ENCODE measurements at places on chromosomes 7 and 10.
A peak's percentile ranks its signal among the peaks of the same experiment; 100 is the strongest.

DNA sequence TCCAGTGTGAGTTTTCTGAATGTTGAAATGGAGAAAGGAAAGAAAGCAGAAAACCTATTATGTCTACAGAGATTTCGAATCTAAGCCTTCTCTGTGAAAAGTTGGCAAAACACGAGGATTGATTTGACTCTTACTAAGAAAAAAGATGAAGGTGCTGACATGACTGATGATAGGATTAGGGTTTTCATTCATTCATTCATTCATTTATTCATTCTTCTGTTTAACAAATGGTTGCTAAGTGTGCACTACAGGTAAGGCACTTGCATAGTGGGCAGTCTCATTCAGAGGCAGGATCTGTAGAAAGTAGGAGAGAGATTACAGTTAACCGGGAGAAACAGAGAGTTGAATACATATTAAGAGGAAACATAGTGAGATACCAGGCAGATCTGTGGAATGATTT lies 137.1 kb downstream of the ZNF365 start:
- no peak for DNase-seq

GRCh38 chr7:116159711-116160110 lies 50.6 kb upstream of the TES start:
- DNase-seq, result no peak

DNA sequence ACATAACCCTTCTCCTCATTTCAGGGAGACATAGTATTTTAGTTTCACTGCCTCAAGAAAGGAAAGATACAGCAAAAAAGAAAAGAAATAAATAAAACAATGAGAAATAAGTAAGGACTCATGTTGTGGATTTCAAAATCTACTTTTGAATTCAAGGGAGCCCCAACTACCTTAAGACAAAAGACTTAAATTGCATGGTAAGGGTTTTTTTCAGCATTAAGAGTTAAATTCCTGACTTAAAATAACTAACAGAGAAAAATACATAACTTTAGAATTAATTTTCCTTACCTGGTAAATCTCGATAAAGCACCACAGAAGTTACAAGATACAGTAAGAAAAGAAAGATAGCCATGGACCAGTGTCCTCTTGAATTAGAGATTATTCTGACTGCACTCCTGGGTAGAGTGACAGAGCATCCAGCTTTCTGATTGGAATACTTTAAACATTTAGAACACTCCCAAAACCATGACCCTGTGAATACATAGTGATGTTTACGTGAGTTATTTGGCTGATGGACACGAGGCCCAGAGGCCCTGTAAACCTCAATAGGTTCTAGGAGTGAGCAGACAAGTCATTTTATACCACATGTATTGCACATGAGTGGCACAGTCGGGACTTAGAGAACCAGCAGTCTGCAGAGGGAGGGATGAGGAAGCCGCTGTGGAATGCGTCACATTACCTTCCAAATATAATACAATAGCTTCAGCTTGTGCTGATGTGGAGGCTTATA lies 292.5 kb upstream of the SEMA3C start:
- no peak for DNase-seq

DNA sequence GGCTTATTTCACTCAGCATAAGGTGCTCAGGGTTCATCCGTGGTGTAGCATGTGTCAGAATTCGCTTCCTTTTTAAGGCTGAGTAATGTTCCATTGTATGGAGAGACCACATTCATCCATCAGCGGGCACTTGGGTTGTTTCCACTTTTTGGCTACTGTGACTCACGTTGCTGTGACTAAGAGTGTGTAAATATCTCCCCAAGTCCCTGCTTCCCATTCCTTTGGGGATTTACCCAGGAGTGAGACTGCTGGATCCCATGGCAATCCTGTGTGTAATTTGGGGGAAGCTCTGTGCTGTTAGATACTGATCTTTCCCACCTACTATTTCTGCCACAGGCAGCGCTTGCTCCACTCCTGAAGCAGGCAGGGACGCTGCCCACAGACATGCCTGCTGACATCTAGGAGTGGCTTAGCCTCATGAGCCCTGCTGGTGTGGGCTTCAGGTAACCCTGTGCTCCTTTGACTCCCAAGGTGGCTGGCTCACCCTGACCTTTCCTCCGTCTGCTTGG lies 346.0 kb downstream of the FRMD4A start:
- DNase-seq, result no peak

GRCh38 chr10:103616705-103617601 lies 123.4 kb downstream of the NEURL1 start:
- DNase-seq, result no peak

DNA sequence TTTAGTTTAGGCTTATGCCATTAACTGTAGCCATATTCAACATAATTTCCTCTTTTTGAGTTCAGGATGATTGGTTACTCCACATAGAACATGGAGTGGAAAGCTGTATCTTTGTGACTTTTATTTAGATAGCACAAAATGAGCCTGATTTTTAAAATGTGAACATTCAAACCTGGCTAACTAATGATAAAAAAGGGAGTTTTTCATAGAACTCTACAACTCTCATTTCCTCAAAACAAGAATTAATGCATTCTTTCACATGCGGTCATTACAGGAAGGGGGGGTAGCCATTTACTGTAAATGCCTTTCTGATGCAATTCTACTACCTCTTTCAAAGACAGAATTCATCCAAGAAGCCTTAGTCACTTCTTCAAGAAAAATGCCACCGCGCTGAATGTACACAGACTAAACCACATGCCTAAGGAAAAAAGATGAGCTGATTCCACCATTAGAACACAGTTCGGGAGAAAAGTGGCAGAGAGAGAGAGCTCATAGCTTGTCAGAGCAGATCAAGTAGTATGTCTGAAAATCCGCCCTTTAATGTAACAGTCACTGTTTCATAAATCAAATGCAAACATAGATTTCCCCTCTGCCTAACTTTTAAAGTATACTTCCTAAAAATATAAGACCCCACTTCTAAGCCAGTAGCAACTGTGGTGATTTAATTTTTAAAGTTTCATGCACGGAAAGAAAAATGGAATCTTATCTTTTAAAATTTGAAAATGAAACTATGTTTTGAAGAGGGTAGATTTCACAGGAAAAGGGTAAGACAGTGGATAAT lies 226.4 kb upstream of the KLF14 start:
- no peak for DNase-seq

GRCh38 chr7:100398239-100398638 lies 25.0 kb downstream of the PILRA start:
- no peak for DNase-seq

DNA sequence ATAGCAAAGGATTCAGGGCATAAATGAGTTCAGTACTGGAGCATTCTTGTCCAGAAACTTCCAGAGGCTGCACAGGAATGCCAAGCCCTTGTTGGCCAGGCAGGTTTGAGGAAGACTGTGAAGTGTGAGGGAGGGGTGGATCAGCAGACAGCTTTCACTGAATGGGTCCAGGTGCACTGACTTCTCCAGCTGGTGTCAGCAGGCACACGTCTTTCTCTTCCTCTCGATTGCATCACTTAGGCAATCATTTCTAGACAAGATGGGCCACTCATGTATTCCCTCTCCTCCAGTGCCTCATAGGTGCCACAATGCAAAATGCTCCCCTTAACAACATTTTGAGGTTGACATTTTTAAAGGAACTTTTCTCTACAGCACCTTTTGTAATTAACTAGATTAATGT lies 15.6 kb upstream of the PLEKHS1 start:
- DNase-seq, result peak; percentile 47

DNA sequence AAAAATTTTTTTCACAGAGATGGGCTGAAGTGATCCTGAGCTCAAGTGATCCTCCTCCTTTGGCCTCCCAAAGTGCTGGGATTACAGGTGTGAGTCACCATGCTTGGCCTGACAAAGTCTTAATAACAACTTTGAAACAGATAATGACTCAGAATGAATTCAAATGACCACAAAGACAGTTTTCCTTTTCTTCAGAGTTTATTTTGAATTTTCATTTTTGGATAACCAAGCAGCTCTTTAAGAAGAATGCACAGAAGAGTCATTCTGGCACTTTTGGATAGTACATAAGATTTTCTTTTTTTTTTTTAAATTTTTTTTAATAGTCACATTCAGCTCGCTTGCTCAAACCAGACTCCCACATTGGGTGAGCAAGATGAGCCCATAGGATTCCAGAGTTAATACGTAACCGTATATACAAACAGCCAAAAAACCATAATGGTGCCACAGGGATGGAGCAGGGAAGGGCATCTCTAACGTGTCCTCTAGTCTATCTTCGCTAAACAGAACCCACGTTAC lies 43.0 kb upstream of the NMT2 start:
- no peak for DNase-seq

DNA sequence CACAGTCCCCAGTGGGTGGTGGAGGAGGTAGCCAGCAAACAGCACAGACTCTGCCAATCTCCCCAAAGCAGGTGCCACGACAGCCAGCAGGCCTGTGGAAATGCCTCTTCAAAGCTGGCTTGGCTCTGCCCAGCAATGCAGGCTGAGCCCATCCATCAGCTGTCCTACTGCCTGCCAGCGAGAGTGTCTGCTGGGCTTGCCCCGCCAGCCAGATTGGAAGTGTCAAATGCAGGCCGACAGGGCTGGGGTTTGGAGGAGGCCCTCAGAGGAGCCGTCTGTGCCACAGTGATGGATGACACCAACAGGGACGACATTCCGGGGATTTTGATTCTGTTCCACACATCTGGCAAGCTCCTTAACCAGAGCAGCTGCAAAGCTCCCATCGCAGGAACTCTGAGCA lies 16.7 kb downstream of the HABP2 start:
- DNase-seq, result no peak

- no peak for DNase-seq
Measured at GRCh38 chr10:13699216-13699615, 112.5 kb downstream of the PRPF18 start.

- peak; percentile 77 for DNase-seq
Measured at GRCh38 chr10:75234683-75235374, 928 bp downstream of the COMTD1 start.

DNA sequence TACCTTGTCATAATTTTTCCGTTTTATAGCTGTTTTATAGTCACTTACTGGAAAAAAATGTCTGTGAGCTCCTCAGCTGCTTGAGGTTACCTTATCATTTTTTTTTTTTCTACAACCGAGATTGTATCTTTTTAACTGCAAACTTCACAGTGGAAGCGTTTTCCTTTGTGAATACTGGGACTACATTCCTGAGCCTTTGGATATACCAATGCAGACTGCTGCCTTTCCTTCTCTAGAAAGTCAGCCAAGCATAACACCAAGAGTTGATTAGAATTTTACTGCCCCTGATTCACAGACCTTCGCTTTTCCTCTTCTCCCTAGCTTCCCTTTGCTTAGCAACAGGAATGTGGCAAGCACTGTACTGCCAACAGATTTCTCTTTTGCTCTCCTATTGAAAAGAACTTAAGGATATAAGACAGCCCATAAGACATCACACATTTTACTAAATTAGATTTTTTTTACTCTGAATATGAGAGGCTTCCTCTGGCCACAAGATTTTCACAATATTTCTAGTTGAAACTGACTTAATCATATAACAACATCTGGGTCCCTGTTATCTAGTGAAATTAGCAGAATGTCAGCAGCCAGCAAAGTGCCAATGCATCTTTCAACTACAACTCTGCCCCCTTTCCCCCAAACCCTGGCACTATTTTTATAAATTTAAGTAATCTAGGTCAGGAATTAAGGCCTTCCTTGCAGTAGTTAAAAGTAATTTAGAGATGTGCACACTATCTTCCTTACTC lies 170.6 kb downstream of the PRKG1 start:
- DNase-seq, result no peak

DNA sequence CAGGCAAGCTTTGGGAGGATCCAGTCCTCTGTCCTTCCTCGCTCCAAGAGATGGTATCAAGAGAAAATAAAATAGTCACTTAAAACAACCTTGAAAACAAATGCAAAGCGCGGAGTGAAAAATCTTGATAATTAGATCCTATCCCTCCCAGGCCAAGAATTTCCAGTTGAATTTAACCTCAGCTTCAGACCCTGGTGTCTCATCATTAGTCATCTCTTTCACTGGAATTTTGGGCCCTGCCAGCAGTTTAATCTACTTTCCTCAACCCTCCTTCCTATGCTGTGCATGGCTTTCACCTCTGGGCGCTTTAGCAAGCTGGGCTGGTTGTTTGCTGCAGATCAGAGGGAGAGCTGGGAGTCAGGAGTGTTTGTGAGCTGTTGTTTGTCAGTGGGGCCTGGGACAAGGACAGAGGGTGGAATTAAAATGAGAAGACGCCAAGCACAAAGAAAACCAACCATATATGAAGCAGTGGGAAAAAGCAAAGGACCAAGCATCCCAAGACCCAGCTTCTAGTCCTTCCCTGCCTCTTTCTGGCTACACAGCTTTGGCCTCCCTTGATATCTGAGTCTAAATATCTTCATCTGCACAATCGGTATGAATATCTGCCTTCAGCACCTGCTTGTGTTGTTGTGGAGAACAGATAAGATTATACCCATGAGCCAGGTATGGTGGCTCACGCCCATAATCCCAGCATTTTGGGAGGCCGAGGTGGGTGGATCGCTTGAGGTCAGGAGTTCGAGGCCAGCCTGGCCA lies 13.5 kb downstream of the MYOF start:
- DNase-seq, result no peak

DNA sequence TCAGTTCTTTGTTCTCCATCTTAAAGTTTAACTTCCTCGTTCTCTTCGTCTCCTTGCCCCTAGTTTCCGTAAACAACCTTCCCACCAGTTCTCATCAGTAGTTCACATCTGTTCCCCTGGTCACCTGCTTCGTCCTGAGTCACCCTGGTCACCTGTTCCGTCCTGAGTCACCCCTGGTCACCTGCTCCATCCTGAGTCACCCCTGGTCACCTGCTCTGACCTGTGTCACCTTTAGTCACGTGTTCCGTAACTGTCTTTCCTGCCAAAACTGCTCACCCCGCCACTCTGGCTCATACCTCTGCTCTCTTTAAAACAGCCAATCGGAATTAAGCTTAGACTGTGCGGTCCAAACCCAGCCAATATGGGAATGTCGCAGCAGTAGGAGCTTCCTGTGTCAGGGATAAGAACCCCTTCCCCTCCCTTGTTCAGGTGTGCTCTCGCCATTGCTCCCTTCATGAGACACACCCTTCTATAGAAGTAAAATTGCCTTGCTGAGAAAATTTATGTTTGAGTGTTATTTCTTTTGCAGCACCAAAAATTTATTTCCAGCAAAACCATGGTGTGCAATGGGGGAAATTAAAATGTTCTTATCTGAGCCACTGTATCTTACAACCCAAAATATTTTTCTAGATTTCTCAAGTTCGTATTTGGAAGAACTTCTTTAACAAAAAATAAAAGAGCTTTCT lies 112.2 kb downstream of the VIM start:
- DNase-seq, result no peak

GRCh38 chr7:82044497-82045080 lies 274.7 kb upstream of the HGF start:
- no peak for DNase-seq

- no peak for DNase-seq
Measured at GRCh38 chr7:1058311-1058710, 14.0 kb downstream of the GPR146 start.
